ENCODE measurements at places on chromosomes 6 and 20. TPM values are rescaled to one million over a fixed set of nuclear protein-coding genes. Genes with fewer than 3 reads are reported as not detected.

Gene LY6G5B
- total RNA-seq = 3.9 TPM

Gene PDE10A
- total RNA-seq = 5.4 TPM

Gene SLC22A1
- total RNA-seq = 0.42 TPM

Gene PABPC1L
- 15.3 TPM for total RNA-seq

Gene COL19A1
- total RNA-seq = 0.27 TPM

Gene CYP24A1
- not detected for total RNA-seq

Gene SIGLEC1
- total RNA-seq = not detected

Gene COQ3
- total RNA-seq = 5.1 TPM

Gene C6orf141
- 0.54 TPM for total RNA-seq

Gene TSPO2
- not detected for total RNA-seq

Gene PTCHD4
- total RNA-seq = 2.8 TPM

Gene CCDC170
- total RNA-seq = 0.14 TPM

Gene FGD2
- not detected for total RNA-seq

Gene PDYN
- 0.33 TPM for total RNA-seq

Gene VGLL2
- total RNA-seq = not detected

Gene POLR3F
- total RNA-seq = 9.7 TPM

Gene SYCP2
- total RNA-seq = not detected

Gene UTRN
- 93.8 TPM for total RNA-seq

Gene PRDM1
- total RNA-seq = 2.4 TPM

Gene PROKR2
- total RNA-seq = not detected

Gene PRR18
- total RNA-seq = 0.12 TPM

Gene RGS17
- 0.15 TPM for total RNA-seq

Gene PRELID3B
- total RNA-seq = 37.6 TPM

Gene BPIFB1
- total RNA-seq = not detected

Gene CTAGE9
- not detected for total RNA-seq

Gene SNX9
- total RNA-seq = 27.0 TPM

Gene UNC5CL
- total RNA-seq = 7.6 TPM

Gene OOEP
- total RNA-seq = not detected

Gene ZFAND3
- total RNA-seq = 43.9 TPM

Gene HSPA12B
- total RNA-seq = 0.18 TPM

Gene RIMS1
- 0.92 TPM for total RNA-seq

Gene EEF1A2
- total RNA-seq = 1,067 TPM

Gene CLVS2
- total RNA-seq = 0.04 TPM

Gene ADGRG6
- total RNA-seq = 8.7 TPM

Gene MEI4
- total RNA-seq = 0.36 TPM

Gene GHRH
- 0.63 TPM for total RNA-seq

Gene CST2
- total RNA-seq = not detected

Gene SGK2
- 2.4 TPM for total RNA-seq

Gene SMOC2
- total RNA-seq = 2.9 TPM

Gene ADGB
- total RNA-seq = not detected

All from cardiac muscle cell (in vitro differentiated cells and primary cell).